ENCODE measurements at places on chromosomes 7 and 10.

GRCh38 chr7:1028044-1028770 is 16.1 kb upstream of the GPR146 start:
- peak; percentile 53 for DNase-seq

- peak; percentile 87 for DNase-seq
Measured at GRCh38 chr7:12686234-12686890, 1.1 kb upstream of the ARL4A start.

- no peak for DNase-seq
Measured at GRCh38 chr7:99409192-99409572, 413 bp downstream of the BUD31 start.

DNA sequence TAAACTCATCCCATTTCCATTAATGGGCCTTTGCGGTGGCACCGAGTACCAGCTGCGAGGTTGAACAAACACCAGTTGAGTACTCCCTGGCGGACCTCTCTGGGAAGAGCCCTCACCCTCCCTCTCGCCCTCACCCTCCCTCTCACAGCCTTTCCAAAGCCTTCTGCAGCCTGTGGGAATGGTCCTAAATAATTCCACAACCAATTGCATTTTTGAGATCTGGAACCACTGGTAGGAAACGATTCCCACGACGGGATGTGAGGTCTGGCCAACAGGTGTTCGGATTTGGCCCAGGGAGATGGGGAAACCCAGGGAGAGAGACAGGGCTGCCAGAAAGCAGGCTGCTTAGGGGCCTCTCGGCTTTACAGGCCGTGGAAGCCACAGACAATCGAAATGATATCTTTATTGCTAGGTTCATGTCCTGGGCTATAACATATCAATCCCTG is 5.3 kb downstream of the PTF1A start:
- DNase-seq: no peak

DNA sequence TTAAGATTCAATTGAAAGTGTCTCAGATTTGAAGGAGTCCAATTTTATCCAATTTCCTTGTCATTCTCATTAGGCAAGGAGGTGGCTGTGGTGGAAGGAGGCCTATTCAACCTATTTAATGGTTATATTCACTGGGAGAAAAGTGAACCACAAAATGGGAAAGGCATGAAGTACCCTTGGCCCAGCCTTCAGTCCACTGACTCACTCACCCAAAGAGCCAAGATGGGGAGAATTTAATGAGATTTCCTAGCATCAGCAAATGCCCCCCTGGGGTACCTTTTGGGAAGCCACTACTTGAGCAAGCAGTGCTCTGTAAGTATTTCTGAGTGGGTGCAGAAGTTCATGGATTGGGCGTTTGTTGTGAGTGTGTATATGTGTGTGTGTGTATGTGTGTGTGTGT is 144.1 kb downstream of the NRP1 start:
- DNase-seq: no peak

DNA sequence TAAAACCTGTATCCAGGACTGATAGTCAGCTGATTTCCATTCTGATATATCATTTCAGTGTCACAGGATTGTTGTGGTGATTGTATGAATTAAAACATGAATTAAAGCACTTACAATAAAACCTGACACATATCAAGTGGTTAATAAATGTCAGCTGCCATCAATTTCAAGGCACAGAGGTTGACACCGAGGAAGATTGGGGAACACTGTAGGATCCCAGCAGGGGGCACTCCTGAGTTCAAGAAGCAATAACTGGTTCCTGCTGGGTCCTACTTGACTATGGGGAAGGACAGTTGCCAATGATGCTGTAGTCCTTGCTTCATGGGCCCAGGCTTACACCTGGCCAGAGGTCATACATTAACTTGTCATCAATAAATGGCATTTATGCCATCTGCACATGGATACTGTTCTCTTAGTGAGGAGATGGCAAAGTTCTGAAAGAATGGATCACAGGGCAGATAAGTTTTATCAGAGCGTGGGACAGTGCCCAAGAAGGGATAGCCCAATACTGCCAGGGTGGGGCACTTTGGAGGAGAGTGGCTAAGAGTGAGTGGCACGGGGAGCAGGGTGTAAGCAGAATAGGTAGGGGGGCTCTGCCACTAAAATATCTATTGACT is 24.1 kb downstream of the FZD1 start:
- DNase-seq: no peak

DNA sequence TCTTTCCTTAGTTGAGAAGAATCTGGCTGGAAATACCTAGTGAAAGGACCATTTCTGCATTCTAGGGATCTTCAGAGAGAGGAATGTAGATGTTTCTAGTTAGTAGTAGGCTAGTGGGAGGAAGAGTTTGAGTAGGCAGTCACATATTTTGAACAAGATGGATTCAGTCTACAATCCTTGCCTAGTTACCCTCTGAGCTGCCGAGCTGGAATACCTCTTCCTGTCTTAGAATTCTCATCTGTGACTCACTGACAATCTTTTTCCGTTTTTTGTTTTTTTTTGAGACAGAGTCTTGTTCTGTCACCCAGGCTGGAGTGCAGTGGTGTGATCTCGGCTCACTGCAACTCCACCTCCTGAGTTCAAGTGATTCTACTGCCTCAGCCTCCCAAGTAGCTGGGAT is 30.7 kb upstream of the PLPP4 start:
- no peak for DNase-seq

DNA sequence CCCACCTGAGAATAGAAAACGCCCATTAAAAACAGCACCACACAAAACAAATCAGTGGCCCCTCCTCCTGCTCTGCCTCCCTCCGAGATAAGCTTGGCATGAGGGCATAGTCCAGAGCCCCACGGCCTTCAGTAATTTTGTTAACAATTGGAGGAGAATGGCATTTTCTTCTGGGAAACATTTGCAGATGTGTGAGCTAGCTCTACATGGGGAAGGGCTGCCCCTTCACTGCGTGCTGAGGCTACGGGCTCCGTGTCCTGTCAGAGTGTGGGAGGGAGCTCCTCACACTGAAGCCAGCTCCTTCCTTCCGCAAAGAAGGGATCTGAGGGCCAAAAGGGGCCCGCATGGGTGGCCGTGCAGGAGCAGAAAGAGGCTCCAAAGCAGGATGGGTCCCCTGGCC is 15.2 kb downstream of the GRK5 start:
- DNase-seq: no peak

GRCh38 chr10:46251857-46252847 is 34.6 kb upstream of the ANTXRL start:
- DNase-seq: no peak

DNA sequence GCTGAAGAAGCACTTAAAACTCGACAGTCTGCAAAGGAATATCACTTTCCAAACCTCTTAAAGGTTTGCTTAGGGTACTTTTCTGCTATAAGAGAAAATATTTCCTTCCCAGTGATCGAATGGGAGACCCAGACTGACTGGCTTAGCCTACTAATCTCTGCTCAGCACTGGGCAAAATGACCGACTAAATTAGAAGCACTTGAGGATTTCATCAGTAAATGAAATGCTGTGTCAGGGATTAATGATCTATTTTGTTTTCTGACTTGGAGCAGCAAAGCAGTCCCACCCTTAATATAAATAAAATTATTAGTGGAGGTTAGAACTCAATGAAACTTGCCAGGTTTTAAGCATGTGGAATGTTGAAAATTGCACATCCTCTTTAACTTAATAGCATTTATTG is 411.6 kb downstream of the NEBL start:
- DNase-seq: no peak

GRCh38 chr10:106548832-106549231 is 615.7 kb downstream of the SORCS1 start:
- DNase-seq: no peak

GRCh38 chr7:82445271-82445670 is 1.7 kb upstream of the CACNA2D1 start:
- DNase-seq: no peak

- DNase-seq: no peak
Measured at GRCh38 chr7:134121632-134122139, 5.5 kb upstream of the LRGUK start.

DNA sequence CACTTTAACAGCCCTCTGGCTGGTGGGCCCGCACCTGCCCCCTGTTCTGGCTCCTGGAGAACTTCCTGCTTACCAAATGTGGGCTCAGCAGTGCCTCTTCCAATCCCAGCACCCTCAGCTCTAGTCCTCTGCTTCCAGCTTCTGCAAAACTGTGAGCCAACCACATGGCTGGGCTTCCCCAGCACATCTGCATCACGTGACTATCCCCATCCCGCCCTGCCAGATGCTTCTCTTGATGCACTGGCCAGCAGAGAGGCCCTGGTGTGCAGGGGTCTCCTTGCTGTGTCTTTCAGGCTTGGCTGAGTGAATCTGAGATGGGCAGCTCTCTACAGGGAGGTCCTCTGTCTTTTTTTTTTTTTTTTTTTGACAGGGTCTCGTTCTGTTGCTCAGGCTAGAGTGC is 43.8 kb upstream of the DMBT1 start:
- no peak for DNase-seq

GRCh38 chr10:90141791-90142190 is 440.4 kb downstream of the KIF20B start:
- no peak for DNase-seq

DNA sequence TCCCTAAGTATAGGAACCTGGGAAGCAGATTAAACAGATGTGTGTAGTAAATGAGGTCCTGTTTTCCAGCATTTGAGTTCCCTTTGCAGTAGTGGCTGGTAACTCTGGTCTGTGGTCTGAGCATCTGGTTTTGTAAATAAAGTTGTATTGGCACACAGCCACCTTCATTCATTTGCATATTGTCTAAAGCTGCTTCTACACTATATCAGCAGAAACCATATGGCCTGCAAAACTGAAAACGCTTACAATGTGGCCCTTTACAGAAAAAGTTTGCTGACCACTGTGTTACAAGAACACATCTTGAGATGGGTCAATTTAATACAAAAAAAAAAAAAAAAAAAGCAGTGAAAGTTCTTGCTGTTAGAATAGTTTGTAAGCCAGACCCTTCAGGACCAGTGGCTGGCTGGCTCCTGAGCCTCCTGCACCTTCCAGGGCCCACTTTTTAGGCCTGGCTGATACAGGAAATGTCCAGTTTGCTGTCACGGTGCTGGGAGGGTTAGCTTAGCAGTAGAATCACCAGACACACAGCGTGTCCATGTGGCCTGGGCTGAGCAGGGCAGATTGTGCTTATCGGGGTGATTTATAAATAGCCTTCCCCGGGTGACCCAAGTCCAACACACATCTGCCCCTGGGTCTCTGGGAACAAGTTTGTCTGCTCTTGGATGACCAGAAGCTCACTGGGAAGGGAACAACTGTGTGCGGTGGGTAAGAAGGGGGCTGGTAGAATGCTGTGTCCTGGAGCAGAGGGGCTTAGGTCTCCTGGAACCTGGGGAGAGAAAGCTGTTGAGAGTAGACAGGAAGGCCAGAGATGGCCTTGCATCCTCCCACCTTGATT is 1.4 kb downstream of the C10orf71 start:
- no peak for DNase-seq
